ENCODE measurements at places on chromosomes 13 and 19.
A peak's percentile ranks its signal among the peaks of the same experiment; 100 is the strongest.

GRCh38 chr13:73198991-73199411, 140.2 kb downstream of the KLF5 start:
- no peak for DNase-seq

GRCh38 chr19:28577233-28577632, 635.7 kb downstream of the UQCRFS1 start:
- DNase-seq, result no peak

DNA sequence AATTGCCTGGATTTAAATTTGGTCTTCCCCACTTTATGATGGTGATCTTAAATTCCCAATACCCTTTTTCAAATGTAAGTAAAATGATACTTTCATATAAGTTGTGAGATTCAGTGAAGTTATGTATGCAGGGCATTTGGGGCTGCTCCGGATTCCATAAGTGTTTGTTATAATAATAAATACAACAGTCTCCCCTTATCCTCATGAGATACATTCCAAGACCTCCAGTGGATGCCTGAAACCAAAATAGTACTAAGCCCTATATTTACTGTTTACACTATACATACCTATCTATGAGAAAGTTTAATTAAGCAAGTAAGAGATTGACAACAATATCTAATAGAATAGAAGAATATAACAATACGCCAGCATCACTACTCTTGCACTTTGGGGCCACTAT, 2237.8 kb downstream of the PCDH9 start:
- no peak for DNase-seq

DNA sequence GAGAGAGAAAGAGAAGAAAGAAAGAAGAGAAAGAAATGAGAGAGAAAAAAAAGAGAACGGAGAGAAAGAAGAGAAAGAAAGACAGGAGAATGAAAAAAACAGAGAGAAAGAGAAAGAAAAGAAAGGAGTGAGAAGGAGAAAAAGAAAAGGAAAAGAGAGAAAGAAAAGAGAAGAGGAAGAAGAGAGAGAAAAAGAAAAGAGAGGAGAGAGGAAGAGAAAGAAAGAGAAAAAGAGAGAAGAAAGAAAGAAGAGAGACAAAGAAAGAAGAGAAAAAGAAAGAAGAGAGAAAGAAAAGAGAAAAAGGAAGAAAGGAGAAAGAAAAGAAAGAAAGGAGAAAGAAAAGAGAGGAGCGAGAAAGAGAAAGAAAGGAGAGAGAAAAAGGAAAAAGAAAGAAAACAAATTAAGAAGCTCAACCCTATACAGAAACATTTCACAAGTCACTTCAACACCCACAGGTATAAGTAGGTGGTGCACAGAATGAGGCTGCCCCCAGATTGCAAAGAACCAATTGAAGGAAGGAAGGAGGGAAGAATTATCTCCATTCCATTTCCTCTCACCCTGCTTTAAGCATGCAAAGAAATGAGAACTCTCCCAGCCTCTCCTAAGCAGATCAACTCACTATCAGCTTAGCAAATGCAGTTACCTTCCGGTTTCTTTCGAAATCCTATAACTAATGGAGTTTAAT, 98.8 kb upstream of the CACNA1A start:
- no peak for DNase-seq

DNA sequence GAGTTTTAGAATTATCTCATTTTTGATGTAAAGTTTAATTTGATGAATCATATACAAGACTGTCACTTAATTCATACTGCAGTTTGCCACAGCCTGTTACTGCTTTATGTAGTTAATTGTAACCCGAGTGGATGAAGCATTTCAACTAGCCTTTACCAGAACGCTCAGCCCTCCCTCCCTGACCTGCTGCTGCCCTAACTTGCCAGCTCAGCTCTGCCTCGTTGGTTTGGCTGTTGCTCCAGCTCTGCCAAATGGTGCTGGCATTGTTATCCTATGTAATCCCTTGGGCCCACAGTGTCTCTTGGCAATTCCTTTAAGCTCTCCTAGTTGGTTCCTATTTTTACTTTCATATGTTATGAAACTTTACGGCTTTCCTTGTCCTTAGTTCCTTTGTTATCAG, 113.3 kb downstream of the LMO7 start:
- DNase-seq, result peak; percentile 32

- no peak for DNase-seq
These were observed 532.5 kb downstream of the LMO7 start for GRCh38 chr13:76168661-76169060.

DNA sequence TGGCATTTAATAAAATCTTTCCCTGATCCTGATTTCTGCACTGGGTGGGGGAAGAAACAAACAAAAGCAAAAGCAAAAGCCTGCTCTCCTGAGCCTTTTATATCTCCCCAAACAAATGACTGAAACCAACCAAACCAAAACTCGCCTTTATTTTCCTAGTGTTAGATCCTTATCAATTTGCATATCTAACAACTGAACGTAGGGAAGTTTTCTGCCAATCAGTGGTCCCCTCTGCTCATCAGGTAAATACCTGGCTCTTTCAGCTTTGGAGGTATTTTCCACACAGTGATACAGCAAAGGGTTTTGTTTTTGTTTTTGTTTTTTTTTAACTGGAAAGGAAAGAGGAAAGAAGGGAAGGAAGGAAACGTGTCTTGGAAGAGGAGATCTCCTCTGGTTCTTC, 3.3 kb downstream of the AMER2 start:
- no peak for DNase-seq

- DNase-seq, result no peak
These were observed 3.4 kb upstream of the POMP start for GRCh38 chr13:28655561-28655960.

DNA sequence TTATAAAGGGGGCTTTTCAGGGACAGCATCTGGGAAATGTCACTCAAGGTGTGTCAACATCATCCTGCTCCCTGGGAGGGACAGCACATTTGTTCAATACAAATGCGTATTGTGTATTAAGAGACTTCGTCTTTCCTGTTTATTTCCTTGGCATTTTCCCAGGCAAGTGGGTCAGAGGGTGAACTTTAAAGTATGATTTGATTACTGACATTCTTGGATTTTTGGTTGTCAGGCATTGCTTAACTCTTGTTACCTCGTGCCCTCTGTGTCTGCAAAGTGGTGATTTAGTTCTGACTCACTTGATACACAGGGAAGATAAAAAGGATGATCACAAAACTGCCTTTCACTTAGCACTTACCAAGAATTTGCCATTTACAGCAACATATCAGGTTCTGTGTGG, 292.7 kb downstream of the SUCLA2 start:
- DNase-seq, result no peak

GRCh38 chr19:29372461-29372860, 153.3 kb upstream of the VSTM2B start:
- DNase-seq, result no peak

DNA sequence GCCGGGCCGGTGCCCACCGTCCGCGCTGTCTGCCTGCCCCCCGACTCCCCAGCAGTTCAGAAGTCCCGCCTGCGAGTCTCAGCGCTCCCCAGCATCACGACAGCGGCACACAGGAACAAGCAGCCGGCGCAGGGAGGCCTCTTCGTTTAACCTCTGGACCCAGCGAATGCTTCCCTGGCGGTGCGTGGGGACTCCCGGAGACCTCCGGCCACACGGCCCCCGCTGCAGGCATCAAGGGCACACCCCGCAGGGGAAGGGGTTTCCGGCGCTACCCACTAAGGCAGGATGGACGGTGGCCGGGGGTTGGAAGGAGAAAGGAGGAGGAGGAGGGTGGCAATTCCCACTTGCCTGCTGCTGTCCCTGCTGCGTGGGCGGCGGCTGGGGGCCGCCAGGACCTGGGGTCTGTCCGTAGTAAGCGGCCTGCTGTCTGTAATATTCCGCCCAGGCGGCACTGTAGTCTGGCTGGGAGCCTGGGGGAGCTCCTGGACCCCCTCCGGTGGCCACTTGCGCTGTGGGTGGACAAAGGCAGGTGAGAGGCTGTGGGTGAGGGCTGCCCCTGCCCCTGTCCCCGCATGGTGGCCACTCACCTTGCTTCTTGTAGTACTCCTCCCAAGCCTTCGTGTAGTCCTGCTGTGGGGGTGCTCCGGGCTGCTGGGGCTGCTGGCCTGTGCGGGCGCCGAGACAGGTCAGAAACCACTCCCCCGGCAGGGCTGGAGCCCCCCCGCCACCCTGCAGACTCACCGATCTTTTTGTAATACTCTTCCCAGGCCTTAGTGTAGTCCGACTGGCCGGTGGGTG, 9.6 kb downstream of the KHSRP start:
- no peak for DNase-seq
